Right kidney (tissue), 9 donors: ENCODE measurements at places on chromosomes 13 and 19.

GRCh38 chr13:31067416-31068118 lies 94.1 kb downstream of the HSPH1 start:
- no peak for DNase-seq

DNA sequence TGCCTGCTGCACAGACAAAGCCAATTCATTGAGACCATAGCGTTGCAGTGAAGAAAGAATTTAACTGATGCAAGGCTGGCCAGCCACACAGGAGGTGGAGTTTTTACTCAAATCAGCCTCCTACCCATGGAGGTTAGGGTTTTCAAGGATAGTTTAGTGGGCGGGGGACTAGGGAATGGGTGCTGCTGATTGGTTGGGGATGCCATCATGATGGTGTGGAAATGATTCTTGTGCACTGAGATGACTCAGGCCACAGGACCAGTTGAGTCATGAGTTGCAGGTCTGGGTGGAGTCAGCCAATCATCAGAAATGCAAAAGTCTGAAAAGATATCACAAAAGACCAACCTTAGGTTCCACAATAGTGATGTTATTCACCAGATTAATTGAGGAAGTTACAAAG lies 359.6 kb downstream of the FOXO1 start:
- no peak for DNase-seq

- DNase-seq = peak; percentile 81
These were observed 21.0 kb downstream of the ZNF114 start for GRCh38 chr19:48290771-48291488.

GRCh38 chr13:109576331-109576813 lies 210.0 kb downstream of the IRS2 start:
- no peak for DNase-seq

DNA sequence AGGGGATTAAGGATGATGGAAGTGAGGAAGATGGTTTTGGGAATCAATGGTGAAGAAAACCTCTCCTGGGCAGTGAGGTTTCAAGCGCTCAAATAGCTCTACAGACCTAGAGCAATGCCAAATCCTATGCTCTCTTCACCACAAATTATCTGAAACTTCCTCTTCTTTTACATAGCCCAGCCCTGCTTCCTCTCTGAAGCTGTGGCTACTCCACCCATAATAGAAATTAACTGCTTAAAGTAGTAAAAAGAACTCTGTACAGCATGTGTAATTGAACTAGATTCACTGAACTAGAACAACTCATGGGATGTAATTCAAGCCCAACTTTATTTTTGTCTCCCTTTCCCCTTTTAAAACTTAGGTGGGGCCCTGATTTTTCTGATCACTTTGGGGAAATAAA lies 20.4 kb upstream of the IFT88 start:
- DNase-seq = no peak

- DNase-seq = no peak
These were observed 2.9 kb upstream of the CD70 start for GRCh38 chr19:6593651-6594416.

- DNase-seq = no peak
These were observed 259.9 kb downstream of the SLITRK1 start for GRCh38 chr13:83622422-83622784.

GRCh38 chr13:71587193-71587592 lies 279.8 kb downstream of the DACH1 start:
- no peak for DNase-seq

DNA sequence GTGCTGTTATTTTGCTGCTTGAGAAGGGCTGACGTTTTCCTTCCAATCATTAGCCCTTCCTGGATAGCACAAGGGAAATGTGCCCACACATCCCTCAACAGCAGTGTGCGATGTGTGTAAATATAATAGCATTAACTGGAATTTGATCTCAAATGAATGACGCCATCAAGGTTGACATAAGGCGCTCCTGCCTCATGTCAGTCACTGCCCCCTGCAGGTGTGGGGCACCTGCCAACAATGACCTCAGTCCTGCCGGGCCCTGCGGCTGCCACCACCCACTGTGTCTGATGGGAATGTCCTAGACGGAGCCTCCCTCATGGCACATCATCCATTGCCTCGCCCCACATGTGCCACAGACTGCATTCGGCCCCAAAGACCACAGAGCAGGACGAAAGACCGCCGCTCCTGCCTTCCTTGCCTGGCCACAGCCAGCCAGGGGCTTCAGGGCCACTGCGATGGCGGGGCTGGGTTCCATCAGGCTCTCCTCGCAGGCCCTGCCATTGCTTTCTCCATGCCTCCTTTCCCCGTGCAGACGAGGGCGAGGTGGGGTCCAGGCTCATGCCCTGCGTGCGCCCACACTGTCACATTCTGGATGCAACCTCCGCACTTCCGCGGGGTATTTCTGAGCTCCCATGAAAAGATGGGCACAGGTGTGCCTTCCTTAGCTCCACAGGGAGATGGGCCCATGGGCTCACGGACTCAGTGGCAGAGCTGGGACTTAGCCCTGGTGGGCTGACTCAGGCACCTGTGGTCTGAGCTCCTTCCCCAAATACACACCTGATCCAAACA lies 146.7 kb downstream of the SOX1 start:
- DNase-seq = no peak

DNA sequence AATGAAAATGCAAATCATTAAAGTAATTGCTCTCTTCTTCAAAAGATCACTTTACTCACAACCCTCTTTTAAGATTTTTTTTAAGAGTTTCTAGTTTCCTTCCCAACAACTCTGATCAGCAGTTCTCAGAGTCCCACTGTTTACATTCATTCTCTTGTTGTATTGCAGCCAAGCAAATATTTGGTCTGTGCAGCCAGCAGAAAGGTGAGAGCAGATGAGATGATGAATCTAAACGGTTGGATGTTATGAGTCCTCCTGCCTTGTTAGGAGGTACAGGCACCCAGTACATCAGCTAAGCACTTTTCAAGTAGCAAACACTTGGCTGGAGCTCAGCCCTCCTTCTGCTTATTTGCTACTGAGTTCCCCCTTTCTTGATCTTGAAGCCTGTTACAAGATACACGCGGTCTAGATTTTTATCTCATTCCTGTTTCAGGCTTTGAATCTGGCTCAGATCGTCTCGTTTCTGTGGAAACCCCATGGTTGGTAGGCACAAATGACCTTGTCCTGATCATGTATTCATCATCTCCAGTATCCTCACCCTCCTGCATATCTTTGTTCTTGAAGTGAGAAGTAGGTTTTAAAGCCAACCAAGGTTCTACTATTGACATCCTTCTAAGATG lies 300.7 kb downstream of the DCT start:
- no peak for DNase-seq

DNA sequence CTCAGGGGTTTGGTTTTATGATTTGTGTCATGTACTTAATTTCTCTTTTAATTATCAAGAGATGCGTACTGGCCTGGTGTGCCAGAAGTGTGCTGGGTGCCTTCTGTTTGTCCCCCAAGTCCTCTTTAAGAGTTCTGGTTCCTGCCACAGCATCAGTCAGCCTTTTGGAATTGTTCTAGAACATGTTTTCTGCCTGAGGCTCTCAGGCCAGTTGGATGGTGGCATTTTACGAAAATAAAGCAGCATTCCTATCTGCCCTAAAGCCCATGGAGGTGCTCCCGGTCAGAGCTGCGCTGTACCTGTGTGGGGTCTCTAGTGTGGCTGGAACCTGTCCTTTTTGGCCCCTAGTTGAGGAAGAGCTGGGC lies 54.1 kb downstream of the TSSK6 start:
- no peak for DNase-seq

GRCh38 chr13:84129966-84130365 lies 247.7 kb upstream of the SLITRK1 start:
- no peak for DNase-seq

- DNase-seq = no peak
These were observed 168.1 kb downstream of the PCDH17 start for GRCh38 chr13:57799624-57800023.

DNA sequence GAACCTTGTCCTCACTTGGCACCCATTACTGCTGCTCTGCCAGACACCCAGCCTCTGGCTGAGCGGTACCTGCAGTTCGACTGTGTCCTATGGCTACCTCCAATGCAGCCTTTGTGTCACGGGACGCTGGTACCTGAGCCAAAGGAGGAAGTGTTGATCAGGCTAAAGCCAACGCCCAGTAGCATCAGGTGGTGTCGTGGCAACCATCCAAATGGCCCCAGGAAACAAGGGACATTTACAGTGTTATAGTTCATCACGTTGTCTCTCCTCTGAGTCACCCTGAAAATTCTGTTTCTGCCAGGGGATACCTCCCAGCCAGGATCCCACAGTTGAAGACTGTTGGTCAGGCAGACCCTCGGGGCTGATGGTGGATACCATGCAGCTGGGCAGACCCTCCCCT lies 10.1 kb downstream of the RHPN2 start:
- no peak for DNase-seq

DNA sequence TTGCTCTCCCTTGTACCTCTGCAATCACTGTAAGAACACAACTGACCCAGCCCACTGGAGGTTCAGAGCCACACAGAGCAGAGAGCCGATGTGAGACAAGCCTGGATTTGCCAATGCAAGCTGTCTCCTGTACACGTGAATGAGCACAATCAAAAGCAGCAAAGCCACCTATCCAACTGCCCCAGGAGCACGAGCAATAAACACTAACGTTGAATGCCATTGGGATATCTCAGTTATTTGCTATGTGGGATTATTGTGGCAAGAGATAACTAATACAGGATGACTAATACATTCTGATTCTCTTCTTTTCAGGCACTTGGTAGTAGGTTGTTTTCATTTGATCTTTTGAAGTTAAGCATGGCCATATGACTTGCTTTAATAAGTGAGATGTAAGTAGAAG lies 85.2 kb upstream of the FAM216B start:
- DNase-seq = no peak

- DNase-seq = no peak
These were observed 8.4 kb upstream of the ECH1 start for GRCh38 chr19:38839816-38840582.

DNA sequence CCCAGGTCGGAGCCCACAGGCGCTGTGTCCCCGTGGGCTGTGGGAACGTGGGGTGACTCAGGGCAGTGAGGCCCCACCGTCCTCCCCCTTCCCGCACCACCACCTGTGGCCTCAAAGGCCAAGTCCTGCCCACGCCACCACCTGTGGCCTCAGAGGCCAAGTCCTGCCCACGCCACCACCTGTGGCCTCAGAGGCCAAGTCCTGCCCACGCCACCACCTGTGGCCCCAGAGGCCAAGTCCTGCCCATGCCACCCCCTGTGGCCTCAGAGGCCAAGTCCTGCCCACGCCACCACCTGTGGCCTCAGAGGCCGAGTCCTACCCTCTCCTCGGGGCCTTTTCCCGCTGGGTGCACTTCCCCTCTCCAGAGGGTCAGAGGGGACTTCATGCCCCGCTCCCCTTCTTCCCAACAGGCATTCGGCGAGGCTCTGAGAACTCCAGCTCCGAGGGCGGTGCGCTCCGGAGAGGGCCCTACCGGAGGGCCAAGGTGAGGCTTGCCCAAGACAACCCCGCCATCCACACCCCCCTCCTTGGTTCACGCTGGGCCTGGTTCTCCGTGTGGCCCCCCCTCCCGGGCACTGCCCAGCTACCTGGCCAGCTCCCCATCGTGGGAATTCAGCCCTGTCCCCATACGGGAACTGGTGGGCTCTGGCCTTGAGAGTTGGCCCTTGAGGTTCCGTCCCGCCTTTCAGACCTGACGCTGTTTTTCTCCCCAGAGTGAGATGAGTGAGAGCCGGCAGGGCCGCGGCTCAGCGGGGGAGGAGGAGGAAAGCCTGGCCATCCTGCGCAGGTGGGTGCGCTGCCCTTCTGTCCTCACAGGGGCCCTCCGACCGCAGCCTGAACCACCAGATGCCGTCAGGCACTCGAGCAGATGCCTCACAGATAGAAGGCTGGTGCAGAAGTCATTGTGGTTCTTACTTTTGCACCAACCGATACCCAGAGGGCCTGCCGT lies 27.4 kb upstream of the F7 start:
- no peak for DNase-seq

- DNase-seq = no peak
These were observed 10.1 kb upstream of the ZNF835 start for GRCh38 chr19:56681702-56682101.

DNA sequence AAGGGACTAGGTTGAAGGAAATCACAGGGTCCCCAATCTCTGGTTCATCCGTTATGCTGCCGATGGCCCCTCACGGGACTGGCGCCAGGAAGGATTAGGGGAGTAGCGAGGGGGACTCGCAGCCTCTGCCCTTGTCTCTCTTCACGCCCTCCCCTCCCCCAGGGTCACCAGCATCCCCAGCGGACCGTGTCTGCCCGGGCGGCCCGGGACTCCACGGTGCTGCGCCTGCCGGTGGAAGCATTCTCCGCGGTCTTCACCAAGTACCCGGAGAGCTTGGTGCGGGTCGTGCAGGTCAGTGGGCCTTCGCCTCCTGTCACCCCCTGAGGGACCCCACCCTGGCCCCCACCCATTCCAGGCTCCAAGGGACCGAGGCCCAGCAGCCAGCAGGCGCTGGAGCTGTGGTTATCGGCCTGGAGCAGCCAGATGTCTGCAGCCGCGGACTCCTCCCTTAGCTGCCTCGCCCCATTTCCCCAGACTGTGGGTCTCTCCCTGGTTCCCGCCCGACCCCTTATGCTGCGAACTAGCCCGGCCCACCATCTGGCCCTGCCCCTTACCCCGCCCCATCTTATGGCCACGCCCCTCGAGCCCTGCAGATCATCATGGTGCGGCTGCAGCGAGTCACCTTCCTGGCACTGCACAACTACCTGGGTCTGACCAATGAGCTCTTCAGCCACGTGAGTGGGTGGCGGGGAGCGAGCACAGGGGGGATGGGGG lies 5.4 kb downstream of the PNPLA6 start:
- DNase-seq = no peak

DNA sequence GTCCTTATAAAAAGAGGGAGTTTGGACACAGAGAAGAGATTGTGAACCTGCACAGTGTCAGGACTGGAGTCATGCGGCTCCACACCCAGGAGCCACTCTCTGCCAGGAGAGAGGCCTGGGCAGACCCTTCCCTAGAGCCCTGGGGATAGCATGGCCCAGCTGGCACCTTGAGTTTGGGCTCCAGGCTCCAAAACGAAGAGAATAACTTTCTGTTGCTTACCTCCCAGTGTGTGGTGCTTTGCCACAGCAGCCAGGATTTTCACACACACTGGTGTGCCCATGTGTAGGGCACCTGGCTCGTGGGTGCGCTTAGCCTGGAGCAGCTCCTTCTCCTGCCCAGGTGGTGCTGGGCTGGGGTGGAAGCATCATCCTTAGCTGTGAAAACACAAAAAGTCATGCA lies 344.3 kb downstream of the TEX29 start:
- no peak for DNase-seq

- peak; percentile 95 for DNase-seq
These were observed 3.6 kb upstream of the MYO1F start for GRCh38 chr19:8580710-8581281.
